ENCODE measurements at places on chromosomes 13 and 19.

- no peak for DNase-seq
Observed at GRCh38 chr19:11323601-11324078, 15.8 kb downstream of the RAB3D start.

DNA sequence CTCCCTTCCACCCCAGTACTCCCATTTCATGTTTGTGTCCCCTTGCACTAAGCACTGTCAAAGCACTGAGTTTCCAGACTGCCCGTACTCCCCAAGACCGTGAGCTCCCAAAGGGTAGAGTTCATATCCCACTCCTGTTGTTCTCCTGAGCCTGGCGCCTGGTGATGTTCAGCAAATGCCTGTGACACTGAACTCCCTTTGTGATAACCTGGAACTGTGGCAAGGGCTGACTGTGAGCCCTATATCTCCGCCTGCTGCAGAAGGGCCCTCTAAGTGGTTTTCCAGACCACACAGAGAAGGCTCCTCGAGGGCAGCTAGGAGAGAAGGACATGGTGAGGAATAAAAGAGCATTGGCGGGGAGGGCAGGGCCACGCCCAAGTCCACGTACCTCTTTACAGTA is 67.5 kb downstream of the ATP7B start:
- DNase-seq, result no peak

DNA sequence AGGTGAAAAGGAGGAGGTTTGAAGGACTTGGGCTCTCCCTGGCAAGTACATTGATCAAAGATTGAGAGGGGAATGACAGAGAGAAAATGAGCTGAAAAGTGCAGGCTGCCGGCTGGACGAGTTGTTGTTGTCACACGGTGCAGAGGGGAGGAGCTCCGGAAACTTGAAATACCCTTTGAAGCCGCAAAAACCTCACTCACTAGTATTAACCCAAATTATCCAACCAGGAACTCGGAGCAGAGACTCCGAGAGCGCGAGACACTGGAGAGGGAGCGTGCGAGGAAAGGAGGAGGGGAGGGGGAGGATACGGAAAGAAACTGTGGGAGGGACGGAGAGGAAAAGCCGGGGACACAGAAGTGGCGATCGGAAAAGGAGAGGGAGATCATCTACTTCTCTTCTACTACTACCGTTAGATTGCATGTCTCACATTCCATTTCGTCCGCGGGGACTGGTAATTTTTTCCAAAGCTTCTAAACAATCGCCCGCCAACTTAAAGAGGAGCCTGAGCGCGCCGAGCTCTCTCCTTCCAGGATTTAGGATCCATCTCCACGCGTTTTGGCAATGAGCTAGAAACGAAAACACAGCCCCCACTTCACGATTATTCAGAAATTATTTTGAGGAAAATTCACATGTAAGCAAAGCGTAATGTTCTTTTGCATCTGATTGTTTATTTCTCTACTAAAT is at the start of gene DACH1:
Gene DACH1, minus strand, starts transcription at position 74 of the 684 bp plus-strand sequence.
- peak; percentile 92 for DNase-seq

GRCh38 chr19:19743176-19743575 is 10.3 kb upstream of the ZNF14 start:
- no peak for DNase-seq

- no peak for DNase-seq
Observed at GRCh38 chr13:89751432-89751930, 1596.0 kb upstream of the MIR17HG start.

GRCh38 chr13:25065974-25066770 is 29.8 kb upstream of the PABPC3 start:
- DNase-seq, result no peak

- no peak for DNase-seq
Observed at GRCh38 chr13:31901985-31902384, 129.6 kb upstream of the FRY start.

DNA sequence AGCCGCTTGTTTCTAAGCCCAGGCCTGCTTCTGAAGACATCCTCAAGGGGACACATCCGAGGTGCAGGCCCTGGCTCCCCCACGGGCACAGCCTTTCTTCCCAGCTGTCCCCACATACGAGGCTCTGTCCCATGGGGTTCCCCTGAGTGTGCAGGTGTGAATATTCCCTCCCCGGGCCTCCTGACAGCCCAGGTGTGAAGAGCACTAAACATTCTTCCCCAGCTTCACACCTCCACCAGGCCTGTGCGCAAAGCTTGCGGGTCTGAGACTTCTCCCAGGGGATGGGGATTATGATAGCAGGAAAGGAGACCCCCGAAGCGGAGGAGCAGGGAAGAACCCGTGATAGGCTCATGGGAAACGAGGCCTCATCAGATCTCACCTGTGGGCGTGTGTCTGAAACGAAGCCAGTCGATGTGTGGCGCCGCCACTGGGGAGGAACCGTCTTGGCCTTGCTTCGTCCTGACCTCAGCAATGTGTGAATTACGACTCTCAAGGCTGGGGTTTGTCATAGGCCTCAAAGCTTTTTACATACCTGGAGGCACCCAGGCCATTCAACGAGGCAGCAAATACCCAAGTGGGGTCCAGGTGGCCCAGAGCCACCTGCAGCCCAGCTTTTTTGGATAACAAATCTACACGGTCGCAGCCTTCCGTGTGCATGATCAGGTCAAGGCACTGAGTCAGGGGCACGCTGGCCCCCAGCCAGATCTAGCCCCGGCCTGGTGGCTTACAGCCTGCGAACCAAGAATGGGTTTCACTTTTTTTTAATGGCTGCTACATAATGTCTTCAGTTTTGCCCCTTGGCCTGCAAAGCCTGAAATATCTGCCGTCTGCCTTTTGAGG is 134.3 kb downstream of the STK24 start:
- no peak for DNase-seq

- no peak for DNase-seq
Observed at GRCh38 chr13:105220881-105221280, 1314.6 kb downstream of the EFNB2 start.

- no peak for DNase-seq
Observed at GRCh38 chr13:113942591-113943103, 31.2 kb downstream of the C13orf46 start.

GRCh38 chr19:29089315-29089870 is 123.6 kb downstream of the UQCRFS1 start:
- no peak for DNase-seq

- peak; percentile 97 for DNase-seq
Observed at GRCh38 chr19:17305517-17306284, at the start of gene MRPL34. Gene MRPL34 (plus strand): TSS chr19:17305872. CDS start chr19:17305893, 21 bp downstream.

DNA sequence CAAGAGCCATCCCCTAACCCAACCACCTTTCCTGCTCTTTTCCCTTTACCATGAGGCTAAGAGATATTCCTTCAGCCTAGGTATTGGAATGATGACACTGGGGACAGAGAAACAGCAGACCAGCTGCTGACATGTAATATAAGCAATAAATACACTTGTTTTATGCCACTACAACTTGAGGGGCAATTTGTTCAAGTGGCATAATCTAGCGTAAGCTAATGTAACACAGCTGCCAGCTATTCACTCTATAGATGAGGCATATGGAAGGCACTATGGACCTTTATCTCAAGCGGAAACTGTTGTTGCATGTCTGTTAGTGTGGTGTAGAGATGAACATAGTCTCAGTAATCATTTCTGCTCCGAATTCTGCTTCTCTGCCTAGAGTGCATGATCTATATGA is 111.1 kb downstream of the STARD13 start:
- DNase-seq, result no peak

DNA sequence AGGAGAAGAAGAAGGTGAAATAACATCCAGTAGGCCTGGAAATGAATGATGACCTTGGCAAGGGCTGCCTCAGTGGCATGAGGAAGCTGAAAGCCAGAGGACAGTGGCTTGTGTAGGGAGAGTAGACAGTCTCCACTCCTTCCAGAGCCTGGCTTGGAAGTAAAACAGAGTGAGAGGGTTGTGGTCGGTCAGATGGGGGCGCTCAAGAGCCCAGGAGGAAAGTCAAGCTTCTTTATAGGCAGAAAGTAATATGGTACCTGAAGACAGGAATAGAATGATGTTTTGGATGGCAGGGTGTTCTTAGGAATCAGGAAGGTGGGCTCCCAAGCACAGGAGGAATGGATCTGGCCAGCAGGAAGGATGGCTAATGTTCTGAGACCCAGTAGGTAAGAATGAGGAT is 75.1 kb upstream of the TSC22D1 start:
- no peak for DNase-seq

DNA sequence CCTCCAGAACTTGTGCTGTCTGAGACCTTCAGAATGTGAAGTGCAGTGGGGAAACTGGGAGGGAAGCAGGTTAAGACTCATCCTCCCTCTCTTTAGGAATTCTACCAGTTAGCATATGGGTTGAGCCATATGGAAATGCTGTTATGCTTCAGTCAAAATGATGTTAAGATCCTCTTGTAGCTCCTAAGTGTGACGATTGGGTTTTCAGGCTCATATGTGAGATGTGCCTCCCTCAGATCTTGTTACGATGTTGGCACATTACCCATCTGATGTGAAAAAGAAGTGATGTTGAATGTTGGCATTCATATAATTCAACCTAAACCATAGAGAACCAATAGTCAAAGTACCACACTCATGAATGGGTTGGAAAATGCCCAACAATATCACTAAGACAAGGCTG is 67.8 kb upstream of the IPO5 start:
- DNase-seq, result no peak

GRCh38 chr19:36939153-36939552 is 23.0 kb downstream of the ZNF568 start:
- no peak for DNase-seq

GRCh38 chr13:21297447-21297846 is 121.0 kb downstream of the MRPL57 start:
- no peak for DNase-seq

DNA sequence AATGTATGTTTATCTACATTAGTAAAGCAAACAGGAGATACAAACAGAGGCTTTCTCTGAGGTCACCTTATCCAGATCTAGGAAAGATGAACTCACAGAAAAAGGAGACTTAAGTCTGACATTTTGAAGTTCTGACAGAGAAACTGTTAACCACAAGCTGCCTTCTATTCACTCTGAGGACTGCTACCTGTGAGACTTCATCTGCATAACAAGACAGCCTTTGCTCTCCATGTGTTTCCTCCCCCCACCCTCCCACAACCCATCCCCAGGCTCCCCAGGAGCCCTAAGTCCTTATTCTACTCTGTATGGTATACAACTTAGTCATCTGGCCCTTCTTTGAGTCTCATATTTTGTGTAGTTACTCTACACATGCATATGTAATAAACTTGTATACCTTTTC is 699.0 kb downstream of the FGF9 start:
- no peak for DNase-seq

GRCh38 chr19:28037186-28037585 is 1175.8 kb downstream of the UQCRFS1 start:
- no peak for DNase-seq

- no peak for DNase-seq
Observed at GRCh38 chr13:34243403-34243802, 425.5 kb downstream of the RFC3 start.

GRCh38 chr19:33750587-33751435 is 45.9 kb upstream of the KCTD15 start:
- no peak for DNase-seq

- no peak for DNase-seq
Observed at GRCh38 chr13:30443957-30444404, 21.7 kb downstream of the UBE2L5 start.

Measured in renal cortex interstitium (tissue), 15 donors.